ENCODE measurements at places on chromosomes 4 and X.
A peak's percentile ranks its signal among the peaks of the same experiment; 100 is the strongest.

GRCh38 chr4:3516836-3517730 is 15.1 kb downstream of the LRPAP1 start:
- no peak for DNase-seq

DNA sequence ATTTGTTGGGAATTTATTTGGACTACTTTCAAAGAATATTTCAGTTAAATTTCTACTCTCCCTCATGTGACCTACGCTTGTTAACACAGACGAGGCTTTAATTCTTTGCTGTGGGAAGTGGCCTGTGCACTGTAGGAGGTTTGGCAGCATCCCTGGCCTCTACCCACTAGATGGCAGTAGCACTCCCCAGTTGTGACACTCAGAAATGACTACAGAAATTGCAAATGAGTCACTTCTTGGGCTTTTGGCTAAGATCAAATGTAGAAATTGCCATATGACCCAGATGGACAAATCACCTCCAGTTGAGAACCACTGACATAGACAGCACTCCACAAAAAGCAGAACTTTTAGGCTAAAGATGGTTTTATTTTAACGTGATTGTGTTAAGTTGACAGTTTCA is 22.1 kb downstream of the PIR start:
- peak; percentile 27 for DNase-seq

DNA sequence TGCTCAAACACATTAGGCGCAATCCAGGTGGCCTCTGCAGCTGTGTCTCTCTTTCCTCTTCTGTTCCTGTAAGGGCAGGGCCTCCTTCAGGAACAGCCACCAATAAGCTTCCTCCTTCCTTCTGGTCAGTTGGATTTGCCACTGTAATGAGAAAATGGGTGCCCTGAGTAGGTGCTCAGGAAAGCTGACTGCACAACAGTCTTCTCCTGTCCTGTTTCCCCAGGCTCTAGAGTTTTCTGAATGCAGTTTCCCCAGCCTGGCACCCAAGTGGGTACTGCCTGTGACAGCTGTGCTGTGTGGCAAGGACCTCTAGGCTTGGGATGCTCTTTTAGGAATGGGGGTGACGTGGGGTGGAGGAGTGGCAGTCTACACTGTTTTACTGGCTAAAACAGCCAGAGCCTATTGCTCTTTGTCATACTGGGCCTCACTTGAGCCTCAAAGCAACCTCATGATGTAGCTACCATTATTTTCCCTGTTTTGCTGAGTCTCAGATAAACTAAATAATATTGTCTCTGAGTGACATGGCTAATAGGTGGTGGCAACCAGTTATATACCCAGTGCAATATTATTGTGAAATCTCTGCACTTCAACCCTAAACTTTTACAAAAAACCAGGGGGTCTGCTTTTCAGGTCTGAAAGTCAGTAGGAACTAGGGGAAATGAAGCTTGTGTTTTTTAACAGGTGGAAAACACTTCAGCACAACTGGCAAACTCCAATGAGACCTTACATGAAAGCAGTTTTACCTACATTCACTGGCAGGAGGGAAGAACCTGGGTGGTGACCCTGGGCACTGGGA is 1.2 kb downstream of the CXCL2 start:
- no peak for DNase-seq

GRCh38 chr4:154778264-154778663 is 2.8 kb upstream of the RBM46 start:
- DNase-seq = no peak

GRCh38 chr4:163988865-163989264 is 494.4 kb downstream of the TMA16 start:
- DNase-seq = no peak

- DNase-seq = no peak
These were observed 44.5 kb downstream of the TRIM2 start for GRCh38 chr4:153248641-153249198.

- no peak for DNase-seq
These were observed at the start of gene COL25A1 for GRCh38 chr4:109302361-109303139. COL25A1 (minus strand) TSS chr4:109302658.

GRCh38 chr4:170386511-170386910 is 296.8 kb upstream of the AADAT start:
- no peak for DNase-seq

- DNase-seq = no peak
These were observed 45.1 kb upstream of the PPARGC1A start for GRCh38 chr4:23934915-23935314.

DNA sequence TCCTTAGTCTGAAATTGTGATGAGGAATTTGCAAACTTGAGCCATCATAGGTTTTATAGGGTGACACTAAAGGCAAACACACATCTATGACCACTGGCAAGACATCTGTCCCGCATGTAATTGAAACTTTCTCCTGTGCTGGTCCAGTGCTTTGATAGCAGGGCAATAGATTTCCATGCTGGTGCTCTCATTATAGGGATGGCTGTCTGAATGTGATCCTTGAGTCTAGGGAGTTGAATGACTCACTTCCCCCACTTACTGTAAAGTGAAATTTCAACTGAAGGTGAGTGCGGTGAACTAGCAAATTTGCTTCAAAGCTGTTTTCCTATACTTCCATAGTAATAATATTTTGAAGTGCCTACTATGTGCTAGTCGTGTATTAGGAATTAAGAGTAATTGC is 1630.0 kb downstream of the STIM2 start:
- DNase-seq = no peak

DNA sequence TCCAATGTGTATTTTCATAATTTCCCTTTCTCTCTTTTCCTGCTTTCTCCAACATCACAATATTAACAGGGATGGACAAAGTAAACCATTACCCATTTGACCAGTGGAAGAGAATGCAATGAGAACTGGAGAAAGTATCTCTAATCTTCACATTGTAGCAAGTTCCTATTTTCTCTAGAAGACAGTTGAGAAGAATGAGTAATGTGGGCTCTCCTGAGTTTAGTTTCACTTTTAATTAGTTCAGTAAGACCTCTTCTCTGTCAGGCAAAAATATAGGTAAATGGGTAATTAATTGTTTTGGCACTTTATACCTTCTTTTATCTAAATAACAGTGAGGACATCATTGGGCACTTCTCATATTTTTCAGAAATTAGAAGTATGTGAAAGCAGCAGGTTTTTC is 602.0 kb downstream of the GLUD2 start:
- no peak for DNase-seq

DNA sequence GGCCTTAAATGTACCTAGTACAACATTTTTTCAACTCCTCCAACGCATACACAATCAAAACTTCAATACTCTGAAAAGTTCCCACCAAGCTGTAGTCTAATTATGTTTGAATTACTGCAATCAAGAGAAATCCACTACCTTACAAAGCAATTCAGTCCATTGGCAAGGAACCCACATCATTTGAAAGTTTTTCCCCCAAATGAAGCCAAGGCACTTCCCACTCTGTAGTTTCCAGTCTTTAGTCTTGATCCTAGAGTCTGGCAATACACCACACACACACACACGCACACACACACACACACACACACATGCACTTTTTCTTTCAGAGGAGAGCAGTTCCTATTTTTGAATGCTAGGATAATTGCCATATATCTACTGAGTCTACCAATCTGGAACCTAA is 79.6 kb downstream of the ANTXR2 start:
- no peak for DNase-seq

DNA sequence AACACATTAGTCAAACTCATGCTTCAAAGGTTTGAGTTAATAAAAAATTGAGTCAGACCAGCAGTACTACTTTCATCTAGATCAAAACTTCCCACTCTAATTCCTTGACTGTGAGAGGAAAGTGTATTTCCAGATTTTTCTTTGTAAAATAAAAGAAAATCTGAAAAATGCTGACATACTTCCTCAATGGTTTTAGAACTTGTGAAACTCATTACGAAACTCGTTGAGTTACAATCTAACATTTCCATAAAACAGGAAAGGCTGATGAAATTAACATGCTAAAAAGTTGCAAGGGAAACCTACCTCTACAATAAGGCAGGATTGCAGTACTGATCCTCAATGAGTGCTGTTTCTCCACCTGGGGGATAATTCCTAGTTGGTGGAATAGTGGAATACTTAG is 217.8 kb upstream of the HCCS start:
- no peak for DNase-seq

DNA sequence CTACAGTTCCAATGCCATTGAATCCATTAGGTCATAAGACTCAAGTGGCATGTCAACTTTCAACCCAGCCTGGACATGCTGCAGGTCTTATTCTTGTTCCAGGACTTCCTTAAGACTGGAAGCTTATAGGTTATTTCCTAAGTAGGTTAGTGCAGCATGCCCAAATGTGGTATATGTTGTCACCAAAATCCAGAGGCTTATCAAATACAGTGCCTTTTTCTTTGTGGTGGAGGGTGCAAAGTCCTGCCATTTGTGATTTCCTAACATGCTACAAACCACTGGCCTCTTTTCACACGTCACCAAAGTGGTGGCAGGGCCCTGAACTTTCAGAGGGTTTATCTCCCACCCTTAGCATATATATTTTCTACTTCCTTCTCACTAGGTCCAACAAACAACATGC is 9.7 kb upstream of the TMEM184C start:
- no peak for DNase-seq

DNA sequence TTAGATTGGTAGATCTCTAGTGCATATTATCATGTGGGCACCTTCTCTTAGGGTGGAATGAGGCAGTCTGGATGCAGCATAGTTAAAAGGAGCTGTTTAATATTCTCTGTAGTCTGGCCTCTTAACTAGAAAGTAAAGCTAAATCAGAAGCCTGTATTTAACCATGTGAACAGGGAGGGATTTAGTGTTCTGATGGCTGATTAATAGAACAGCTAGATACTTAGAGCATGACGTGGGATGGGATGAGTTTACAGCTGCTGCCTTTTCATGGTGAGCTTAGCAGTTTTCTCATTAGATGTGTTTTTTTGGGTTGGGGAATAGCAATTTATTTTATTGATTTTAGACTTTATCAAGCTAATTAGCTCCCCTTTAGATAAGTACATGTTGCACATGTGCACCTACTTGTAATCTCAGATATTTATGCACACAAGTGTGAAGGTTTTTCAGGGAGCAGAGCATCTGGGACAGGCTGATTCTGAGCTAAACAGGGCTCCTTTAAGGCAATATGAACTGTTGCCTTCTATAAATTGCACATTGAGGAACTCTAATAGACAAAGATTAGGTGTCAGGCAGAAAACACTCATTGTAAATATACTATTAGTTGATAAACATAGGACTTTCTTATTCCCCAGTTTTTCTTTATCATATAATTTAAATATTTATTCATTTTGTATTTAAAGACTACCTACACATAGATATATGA is 34.1 kb downstream of the YIPF6 start:
- no peak for DNase-seq

DNA sequence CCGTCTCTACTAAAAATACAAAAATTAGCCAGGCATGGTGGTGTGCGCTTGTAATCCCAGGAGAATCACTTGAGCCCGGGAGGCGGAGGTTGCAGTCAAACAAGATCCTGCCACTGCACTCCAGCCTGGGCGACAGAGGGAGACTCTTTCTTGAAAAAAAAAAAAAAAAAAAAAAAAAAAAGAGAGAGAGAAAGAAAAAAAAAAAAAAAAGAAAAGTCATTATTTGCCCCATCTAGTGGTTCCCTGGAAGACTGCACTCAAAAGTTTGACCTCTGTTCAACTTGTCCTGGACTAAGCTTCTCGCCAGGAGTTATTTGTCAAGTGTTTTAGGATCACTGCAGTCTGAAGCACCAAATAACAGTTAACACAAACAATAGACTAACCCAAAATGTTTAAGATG is 45.3 kb upstream of the KCTD8 start:
- DNase-seq = no peak

DNA sequence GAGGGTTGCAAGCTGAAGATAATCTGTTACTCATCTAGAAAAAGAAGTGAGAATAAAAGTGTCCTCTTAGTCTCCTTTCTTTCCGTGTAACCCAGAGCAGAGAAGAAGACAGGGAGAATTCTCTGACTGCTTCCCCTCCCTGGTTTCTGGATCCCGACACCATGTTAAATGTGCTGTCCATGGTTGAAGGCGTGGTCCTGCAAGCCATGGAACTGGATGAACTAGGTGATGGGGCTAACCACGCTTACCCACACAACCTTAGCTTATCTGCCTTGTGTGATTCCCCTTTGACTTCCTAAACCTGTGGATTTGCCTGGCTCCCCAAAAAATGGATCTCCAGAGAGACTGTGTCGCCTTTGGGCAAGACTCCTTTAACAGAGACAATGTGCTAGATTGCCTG is 907.6 kb downstream of the FSTL5 start:
- no peak for DNase-seq

- no peak for DNase-seq
These were observed 152.3 kb upstream of the SCML1 start for GRCh38 chrX:17585006-17585405.

DNA sequence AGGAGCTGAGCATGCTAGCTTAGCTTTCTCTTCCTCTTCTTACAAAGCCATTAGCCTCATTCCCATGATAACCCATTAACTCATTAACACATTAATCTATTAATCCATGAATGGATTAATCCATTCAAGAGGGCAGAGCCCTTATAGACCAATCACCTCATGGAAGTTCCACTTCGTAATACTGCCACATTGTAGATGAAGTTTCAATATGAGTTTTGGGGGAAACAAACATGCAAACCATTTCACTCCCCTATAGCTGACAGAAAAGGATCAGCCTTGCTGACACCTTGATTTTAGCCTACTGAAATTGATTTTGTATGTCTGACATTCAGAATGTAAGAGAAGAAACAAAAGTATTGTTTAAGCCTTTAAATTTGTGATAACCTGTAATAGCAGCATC is 251.8 kb upstream of the GALNTL6 start:
- DNase-seq = no peak

DNA sequence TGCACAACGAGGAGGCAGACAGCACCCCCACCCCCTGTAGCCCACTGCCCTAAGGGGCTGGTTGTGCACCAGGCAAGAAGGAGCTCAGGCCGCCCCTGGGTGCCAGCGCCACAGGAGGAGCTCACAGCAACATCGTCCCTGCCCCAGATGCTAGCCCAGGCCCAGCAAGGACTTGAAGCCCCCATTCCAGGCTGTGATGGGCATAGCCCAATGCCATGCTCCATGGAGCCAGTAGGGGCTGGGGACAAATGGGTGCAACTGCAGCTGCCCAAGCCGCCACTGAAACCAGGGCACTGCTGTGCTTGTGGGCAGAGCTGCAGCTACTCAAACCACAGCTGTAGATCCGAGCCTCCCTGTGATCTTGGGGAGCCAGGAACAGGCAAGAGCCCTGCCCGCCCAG is 241.3 kb upstream of the GIMD1 start:
- DNase-seq = no peak

DNA sequence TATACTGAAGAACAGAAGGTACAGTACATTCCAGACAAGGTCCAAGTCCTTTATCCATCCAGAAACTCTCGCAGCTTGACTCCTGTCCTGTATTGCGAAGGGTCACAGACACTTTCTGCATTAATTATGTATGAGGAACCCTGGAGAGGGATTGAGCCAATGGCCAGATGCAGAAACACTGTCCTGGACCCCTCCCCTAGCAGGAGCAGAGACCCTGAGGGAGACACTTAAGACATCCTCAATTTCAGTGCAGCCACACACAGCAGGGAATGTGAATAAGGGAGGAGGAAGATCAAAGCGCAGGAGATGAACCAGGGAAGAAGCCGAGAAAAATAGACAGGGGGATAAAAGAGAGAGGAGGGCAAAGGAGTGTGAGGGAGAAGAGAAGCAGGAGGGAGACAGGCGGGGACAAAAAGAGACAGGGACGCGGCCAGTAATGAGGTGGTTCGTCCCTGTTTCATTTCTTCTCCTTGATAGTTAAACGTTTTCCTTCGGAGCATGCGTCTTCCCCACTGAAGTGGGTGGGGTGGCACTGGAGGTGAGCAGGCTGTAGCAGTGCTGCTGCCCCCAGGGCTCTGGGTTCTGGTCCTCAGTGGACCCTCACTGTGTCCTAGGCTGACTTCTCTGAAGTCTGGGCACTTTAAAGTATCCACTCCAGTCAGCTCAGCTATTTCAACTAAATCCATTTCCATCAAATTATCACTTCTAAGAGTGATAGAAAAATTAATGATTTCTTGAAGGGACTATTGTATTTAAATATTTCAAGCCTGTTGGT is 356.4 kb upstream of the NOCT start:
- DNase-seq = no peak

Data from thoracic aorta (tissue), 2 donors.